ENCODE measurements at places on chromosomes 1 and 21.

- DNase-seq: no peak
Observed at GRCh38 chr1:2803086-2803930, 1.8 kb upstream of the TTC34 start.

DNA sequence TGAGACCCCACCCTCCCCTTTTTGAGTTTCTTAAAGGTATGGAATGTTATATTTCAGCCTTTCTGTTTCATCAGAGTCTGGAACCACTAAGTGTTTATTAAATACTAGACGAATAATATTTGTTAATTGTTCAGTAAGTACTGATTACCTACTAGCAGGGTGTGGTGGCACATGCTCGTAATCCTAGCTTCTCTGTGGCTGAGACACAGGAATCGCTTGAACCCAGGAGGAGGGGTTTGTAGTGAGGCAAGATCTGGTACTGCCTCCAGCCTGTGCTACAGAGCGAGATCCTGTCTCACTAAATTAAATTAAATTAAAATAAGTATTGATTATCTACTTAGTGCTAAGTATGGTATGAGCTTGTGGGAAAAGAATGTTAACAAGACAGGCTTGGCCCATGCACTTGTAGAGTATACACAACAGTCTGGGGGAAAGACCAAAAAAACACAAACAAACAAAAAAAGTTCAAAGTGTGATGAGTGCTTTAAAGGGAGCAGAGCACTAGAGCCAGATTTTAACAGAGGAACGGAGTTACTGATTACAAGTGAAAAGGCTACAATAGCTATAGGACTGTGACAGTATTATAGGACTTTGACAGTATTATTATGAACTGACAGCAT lies 2.4 kb downstream of the CEPT1 start:
- no peak for DNase-seq

DNA sequence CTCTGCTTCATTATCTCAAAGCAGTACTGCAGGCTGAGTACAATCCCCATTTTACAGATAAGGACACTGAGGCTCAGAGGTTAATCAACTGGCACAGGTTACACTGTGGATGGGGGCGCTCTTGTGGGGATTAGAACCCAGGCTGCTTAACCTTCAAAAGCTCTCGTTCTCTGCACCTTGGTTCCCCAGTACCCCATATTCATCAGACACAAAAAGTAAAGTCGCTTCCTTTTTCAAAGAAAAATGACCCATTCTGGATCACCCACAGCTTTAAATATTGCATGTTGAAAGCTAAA lies 20.5 kb downstream of the SSBP3 start:
- DNase-seq: no peak

- DNase-seq: no peak
Observed at GRCh38 chr1:226428791-226429461, 21.0 kb upstream of the PARP1 start.

GRCh38 chr1:19480282-19480681 lies 5.1 kb downstream of the CAPZB start:
- DNase-seq: no peak

GRCh38 chr21:46316708-46317324 lies 6.9 kb downstream of the C21orf58 start:
- DNase-seq: no peak

GRCh38 chr1:9451081-9451480 lies 88.2 kb upstream of the SLC25A33 start:
- no peak for DNase-seq

- no peak for DNase-seq
Observed at GRCh38 chr1:47228644-47229030, 3.4 kb downstream of the TAL1 start.

GRCh38 chr21:37686991-37687810 lies 229.1 kb downstream of the KCNJ6 start:
- DNase-seq: no peak

GRCh38 chr1:240515505-240515904 lies 96.5 kb downstream of the GREM2 start:
- DNase-seq: no peak

GRCh38 chr1:117967881-117968280 lies 38.3 kb downstream of the WDR3 start:
- peak; percentile 10 for DNase-seq

GRCh38 chr1:204454476-204454875 lies 40.1 kb downstream of the PIK3C2B start:
- DNase-seq: no peak

DNA sequence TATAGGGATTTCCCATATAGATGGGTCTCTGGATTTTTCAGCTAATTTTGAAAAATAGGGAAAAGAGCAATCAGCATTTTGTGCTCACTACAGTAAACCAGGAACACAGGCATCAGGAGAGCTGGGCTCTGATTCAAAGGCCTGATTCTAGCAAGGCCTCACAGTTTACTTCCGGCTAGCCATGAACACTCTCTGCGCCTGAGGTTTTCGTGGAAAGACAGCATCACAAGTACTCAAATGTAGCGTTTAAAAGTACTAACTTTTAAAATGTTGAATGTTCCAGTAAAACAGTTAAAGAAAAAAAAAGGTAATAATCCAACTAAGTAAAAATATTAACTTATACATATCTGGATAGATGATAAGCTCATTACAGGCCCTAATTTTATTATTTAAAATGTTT lies 120.6 kb downstream of the SLC45A1 start:
- DNase-seq: no peak

GRCh38 chr1:152873495-152873894 lies 4.6 kb upstream of the SMCP start:
- no peak for DNase-seq

DNA sequence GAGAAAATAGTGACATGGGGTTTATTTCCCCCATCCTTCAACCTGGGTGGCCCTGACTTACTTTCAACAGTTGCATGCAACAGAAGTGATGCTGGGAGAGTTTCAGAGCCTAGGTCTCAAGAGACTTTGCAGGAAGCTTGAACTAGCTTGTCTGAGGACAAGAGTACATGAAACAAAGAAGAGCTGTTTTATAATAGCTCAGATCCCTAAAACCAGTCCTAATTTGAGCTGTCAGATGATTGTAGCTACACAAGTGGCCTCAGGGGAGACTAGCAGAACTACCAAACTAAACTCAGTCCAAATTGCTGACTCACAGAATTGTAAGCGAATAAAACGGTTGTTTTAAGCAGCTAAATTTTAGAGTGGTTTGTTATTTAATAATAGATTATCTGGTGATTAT lies 17.1 kb downstream of the RC3H1 start:
- peak; percentile 75 for DNase-seq

All from NCI-H2107 (cell line).